T-helper 2 cell treated with Interferon-gamma antibody and Interleukin-4, amounts not matched to agents 5 μg/mL and 100 μg/mL, for 36 hours (primary cell): ENCODE measurements at places on chromosomes 6 and 20.

- H3K27me3 ChIP-seq, result peaks cover 21% of the 10 kb centered on the region
- H3K36me3 ChIP-seq, result peaks cover 6% of the 10 kb centered on the region
Measured at GRCh38 chr20:45404438-45404837, 3.7 kb upstream of the DBNDD2 start.

DNA sequence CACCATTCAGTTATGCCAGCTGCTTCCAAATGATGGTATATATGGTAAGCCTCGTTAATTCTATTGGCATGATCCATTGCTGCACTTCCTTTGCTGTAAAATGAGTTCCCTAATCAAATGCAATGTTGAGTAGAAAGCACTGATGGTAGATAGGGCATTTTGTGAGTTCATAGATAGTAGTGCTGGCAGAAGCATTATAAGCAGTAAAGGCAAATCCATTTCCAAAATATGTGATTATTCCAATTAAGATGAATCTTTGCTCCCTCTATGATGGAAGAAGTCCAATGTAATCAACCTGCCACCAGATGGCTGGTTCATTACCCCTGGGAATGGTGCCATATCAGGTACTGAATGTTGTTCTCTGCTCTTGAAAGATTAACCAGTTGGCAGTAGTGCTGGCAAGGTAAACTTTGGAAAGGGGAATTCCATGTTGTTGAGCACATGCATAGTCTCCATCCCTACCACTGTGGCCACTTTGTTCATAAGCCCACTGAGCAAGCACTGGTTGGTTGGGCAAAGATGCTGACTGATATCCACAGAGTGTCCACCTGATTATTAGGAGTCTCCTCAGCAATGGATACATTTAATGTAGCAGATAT, 5.6 kb upstream of the TBPL1 start:
- H3K36me3 ChIP-seq, result no peaks in the 10 kb centered on the region
- H3K4me3 ChIP-seq, result no peak overlapping the region
- H3K27me3 ChIP-seq, result peaks cover 17% of the 10 kb centered on the region
- peaks cover 8% of the 10 kb centered on the region for H3K4me1 ChIP-seq
- H3K27ac ChIP-seq, result no peak overlapping the region

DNA sequence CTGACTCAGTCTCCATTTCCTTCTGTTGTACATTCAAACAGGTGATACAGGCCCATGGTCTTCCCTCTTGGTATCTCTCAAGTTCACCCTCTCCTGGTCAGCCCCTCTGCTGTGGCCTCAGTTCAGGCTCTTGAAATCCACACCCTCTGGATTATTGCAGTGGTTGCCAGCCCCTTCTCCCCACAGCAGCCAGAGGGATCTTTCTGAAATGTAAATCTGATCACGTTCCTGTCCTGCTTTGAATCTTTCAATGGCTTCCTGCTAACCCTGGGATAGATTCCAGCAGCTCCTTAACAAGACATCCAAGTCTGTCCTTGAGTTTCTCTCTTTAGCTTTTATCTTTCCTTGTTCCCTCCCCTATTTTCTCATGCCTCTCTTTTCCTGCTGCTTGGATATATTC, 22.2 kb downstream of the CHMP4B start:
- H3K4me1 ChIP-seq, result peaks cover 26% of the 10 kb centered on the region
- H3K27ac ChIP-seq, result no peak overlapping the region
- H3K36me3 ChIP-seq, result peaks cover 32% of the 10 kb centered on the region
- no peak for DNase-seq
- H3K4me3 ChIP-seq, result no peak overlapping the region

GRCh38 chr6:107786709-107787588, 37.2 kb downstream of the SCML4 start:
- peak; percentile 17 for DNase-seq
- H3K27ac ChIP-seq, result peak overlapping the region; percentile 76
- peaks cover 44% of the 10 kb centered on the region for H3K4me1 ChIP-seq
- H3K27me3 ChIP-seq, result peaks cover 17% of the 10 kb centered on the region
- peak overlapping the region; percentile 82 for H3K4me3 ChIP-seq

DNA sequence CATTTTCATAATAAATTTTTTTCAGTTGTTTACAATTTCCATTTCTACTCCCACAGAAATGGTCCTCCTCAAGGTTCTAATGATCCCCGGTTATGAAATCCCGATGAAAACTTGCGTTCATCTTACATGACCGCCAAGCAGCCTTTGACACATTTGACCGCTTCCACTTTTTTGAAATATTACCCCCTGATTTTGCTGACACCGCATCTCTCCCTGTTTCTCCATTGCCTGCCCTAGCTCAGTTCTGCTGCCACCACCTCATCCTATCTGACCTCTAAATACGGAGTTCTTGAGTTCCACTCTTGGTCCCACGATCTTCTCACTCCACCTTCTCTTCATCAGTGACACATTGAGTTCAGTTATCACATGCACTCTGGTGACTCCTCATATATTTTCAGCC, 74.1 kb downstream of the SLC35B3 start:
- no peaks in the 10 kb centered on the region for H3K4me1 ChIP-seq
- no peaks in the 10 kb centered on the region for H3K36me3 ChIP-seq
- DNase-seq, result no peak
- no peaks in the 10 kb centered on the region for H3K27me3 ChIP-seq
- H3K4me3 ChIP-seq, result no peak overlapping the region

- H3K4me3 ChIP-seq, result no peak overlapping the region
- no peaks in the 10 kb centered on the region for H3K4me1 ChIP-seq
- no peaks in the 10 kb centered on the region for H3K36me3 ChIP-seq
- DNase-seq, result no peak
- H3K27ac ChIP-seq, result no peak overlapping the region
- peaks cover 40% of the 10 kb centered on the region for H3K27me3 ChIP-seq
Measured at GRCh38 chr6:119517428-119517827, 167.9 kb upstream of the MAN1A1 start.

DNA sequence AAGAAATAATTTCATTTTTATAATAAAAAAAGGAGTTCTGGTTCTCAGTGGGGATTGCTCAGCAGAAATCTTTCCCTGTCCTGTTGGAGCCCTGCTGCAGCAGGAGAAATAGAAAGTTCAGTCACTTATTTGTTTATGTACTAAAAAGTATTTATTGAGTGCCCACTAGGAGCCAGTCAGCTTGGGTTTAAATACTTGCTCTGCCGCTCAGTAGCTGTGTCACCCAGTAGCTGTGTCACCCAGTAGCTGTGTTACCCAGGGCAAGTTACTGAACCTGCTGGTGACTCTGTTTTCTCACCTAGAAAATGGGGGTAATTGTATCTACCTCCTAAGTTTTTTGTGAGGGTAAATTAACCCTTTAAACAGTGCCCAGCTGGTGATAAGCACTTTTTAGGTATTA, 32.9 kb downstream of the FOXF2 start:
- peaks cover 2% of the 10 kb centered on the region for H3K4me1 ChIP-seq
- H3K36me3 ChIP-seq, result no peaks in the 10 kb centered on the region
- H3K4me3 ChIP-seq, result no peak overlapping the region
- peaks cover 13% of the 10 kb centered on the region for H3K27me3 ChIP-seq
- no peak overlapping the region for H3K27ac ChIP-seq
- no peak for DNase-seq

GRCh38 chr20:61161726-61162390, 90.2 kb upstream of the CDH4 start:
- DNase-seq, result no peak
- no peak overlapping the region for H3K4me3 ChIP-seq
- no peaks in the 10 kb centered on the region for H3K36me3 ChIP-seq
- no peaks in the 10 kb centered on the region for H3K4me1 ChIP-seq
- H3K27me3 ChIP-seq, result no peaks in the 10 kb centered on the region
- no peak overlapping the region for H3K27ac ChIP-seq

DNA sequence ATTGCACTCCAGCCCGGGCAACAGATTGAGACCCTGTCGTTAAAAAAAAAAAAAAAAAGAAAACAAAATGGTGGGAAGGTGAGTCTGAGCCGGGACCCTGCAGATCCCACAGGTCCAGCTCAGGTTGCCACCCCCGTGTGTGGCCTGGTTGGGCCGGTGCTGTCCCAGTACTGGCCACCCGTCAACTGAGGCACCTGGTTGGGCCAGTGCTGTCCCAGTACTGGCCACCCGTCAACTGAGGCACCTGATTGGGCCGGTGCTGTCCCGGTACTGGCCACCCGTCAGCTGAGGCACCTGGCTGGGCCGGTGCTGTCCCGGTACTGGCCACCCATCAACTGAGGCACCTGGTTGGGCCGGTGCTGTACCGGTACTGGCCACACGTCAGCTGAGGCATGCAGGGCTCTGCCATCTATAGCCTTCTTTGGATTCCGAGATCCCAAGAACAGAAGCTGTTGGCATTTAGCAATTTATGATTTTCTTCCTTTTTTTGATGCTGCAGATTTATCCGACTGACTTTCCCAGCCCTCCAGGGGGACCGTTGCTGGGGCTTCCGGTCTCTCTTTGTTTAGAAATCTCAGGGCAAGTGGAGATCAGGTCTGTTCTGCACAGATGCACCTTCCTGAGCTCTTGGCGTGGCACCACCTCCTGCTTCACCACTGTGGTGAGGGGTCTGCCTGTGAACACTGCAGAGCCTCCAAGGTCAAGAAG, 113.8 kb downstream of the SYCP2 start:
- no peaks in the 10 kb centered on the region for H3K4me1 ChIP-seq
- no peak overlapping the region for H3K27ac ChIP-seq
- no peak overlapping the region for H3K4me3 ChIP-seq
- H3K36me3 ChIP-seq, result no peaks in the 10 kb centered on the region
- DNase-seq, result no peak
- no peaks in the 10 kb centered on the region for H3K27me3 ChIP-seq

GRCh38 chr6:169291646-169292337, 38.1 kb upstream of the THBS2 start:
- DNase-seq, result no peak
- H3K27me3 ChIP-seq, result no peaks in the 10 kb centered on the region
- H3K4me1 ChIP-seq, result no peaks in the 10 kb centered on the region

GRCh38 chr6:30741789-30742315, 635 bp downstream of the FLOT1 start:
- peaks cover 57% of the 10 kb centered on the region for H3K4me1 ChIP-seq
- no peak for DNase-seq
- peak overlapping the region; percentile 95 for H3K4me3 ChIP-seq
- peak overlapping the region; percentile 78 for H3K27ac ChIP-seq
- H3K27me3 ChIP-seq, result no peaks in the 10 kb centered on the region

- no peak overlapping the region for H3K27ac ChIP-seq
- peaks cover 24% of the 10 kb centered on the region for H3K4me1 ChIP-seq
- H3K4me3 ChIP-seq, result no peak overlapping the region
- DNase-seq, result no peak
- H3K36me3 ChIP-seq, result no peaks in the 10 kb centered on the region
Measured at GRCh38 chr6:149936743-149937142, 5.1 kb upstream of the ULBP2 start.

- peaks cover 23% of the 10 kb centered on the region for H3K36me3 ChIP-seq
- DNase-seq, result no peak
- no peak overlapping the region for H3K27ac ChIP-seq
- no peak overlapping the region for H3K4me3 ChIP-seq
- H3K4me1 ChIP-seq, result peaks cover 25% of the 10 kb centered on the region
- no peaks in the 10 kb centered on the region for H3K27me3 ChIP-seq
Measured at GRCh38 chr20:34622821-34623451, 54.0 kb downstream of the PIGU start.

- H3K4me3 ChIP-seq, result no peak overlapping the region
- H3K4me1 ChIP-seq, result peaks cover 10% of the 10 kb centered on the region
- H3K36me3 ChIP-seq, result peaks cover 3% of the 10 kb centered on the region
- no peak for DNase-seq
- peaks cover 7% of the 10 kb centered on the region for H3K27me3 ChIP-seq
Measured at GRCh38 chr20:25586877-25587276, 1.5 kb upstream of the NINL start.

- no peaks in the 10 kb centered on the region for H3K36me3 ChIP-seq
- no peak for DNase-seq
- peaks cover 3% of the 10 kb centered on the region for H3K27me3 ChIP-seq
- peaks cover 2% of the 10 kb centered on the region for H3K4me1 ChIP-seq
Measured at GRCh38 chr6:15108383-15108715, 137.5 kb upstream of the JARID2 start.

- no peaks in the 10 kb centered on the region for H3K36me3 ChIP-seq
- H3K27ac ChIP-seq, result no peak overlapping the region
- peaks cover 30% of the 10 kb centered on the region for H3K27me3 ChIP-seq
- DNase-seq, result no peak
- H3K4me3 ChIP-seq, result no peak overlapping the region
- peaks cover 14% of the 10 kb centered on the region for H3K4me1 ChIP-seq
Measured at GRCh38 chr6:149851461-149852110, 12.6 kb downstream of the LRP11 start.

DNA sequence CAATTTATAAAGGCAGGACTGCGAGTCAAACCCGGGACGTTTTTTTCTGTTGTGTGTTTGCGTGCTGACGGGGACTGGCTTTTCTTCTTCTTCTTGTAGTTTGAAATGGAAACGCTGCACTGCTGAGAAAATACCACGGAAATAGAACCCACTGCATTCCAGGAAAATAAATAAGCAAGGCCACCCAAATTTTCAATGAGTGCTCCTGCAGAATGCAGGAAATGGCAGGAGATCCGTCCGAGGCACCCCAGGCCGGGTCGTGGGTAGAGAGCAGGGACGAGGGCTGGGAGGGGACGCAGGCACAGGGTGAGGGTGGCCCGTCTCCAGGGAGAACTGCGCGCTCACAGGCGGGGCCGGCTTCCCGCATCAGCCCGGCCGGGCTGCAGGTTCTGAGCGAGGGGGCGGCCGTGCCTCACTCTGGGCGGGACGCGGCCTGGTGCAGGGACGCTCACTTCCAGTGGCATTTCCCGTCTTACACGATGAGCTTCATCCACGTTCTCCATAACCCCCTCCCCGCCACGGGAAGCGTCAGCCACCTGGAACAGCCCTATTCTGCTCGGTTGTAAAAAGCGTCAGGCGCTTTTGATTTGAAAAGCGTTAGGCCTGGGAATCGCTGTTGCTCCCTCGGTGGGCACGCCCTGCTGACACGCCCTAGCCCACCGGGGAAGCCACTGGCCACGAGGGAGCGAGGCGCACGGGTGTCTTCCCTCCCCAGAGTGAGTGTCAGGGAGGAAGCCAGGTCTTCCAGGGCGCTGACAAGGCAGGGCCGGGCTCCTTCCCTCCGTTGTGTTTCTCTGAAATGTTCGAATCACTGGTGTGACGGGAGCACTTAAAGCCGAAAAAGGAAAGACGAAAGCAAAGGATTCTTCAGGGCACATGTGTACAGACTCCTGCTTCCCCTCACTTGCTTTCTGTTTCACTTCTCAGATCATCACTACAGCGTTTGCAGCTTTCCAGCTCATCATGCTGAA, 17.9 kb upstream of the EXOC2 start:
- H3K4me1 ChIP-seq, result peaks cover 40% of the 10 kb centered on the region

- H3K4me3 ChIP-seq, result no peak overlapping the region
- H3K4me1 ChIP-seq, result no peaks in the 10 kb centered on the region
- no peaks in the 10 kb centered on the region for H3K27me3 ChIP-seq
- no peak for DNase-seq
Measured at GRCh38 chr20:61426352-61426751, 174.3 kb downstream of the CDH4 start.

DNA sequence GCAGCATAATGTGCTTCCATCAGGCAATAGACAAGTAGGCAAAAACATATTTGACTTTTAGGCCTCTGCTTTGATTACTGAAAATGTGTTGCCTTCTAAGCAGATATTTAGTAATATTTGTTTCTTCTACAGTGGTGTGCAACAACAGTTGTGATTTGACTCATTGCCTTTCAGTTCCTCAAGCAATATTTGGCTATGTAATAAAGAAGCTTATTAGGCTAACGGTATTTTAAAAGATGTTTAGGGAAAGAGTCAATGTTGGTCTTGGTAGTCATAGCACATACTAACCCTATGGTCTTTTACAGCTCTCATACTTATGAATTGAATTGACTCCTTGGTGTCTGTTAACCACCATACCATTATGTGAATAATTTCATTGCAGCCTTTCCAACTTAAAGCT, 124.1 kb downstream of the GRIK2 start:
- H3K27me3 ChIP-seq, result no peaks in the 10 kb centered on the region
- H3K36me3 ChIP-seq, result no peaks in the 10 kb centered on the region
- no peak overlapping the region for H3K27ac ChIP-seq
- no peaks in the 10 kb centered on the region for H3K4me1 ChIP-seq
- H3K4me3 ChIP-seq, result no peak overlapping the region
- DNase-seq, result no peak

- no peak for DNase-seq
- H3K27ac ChIP-seq, result no peak overlapping the region
- H3K4me1 ChIP-seq, result no peaks in the 10 kb centered on the region
- peaks cover 27% of the 10 kb centered on the region for H3K27me3 ChIP-seq
Measured at GRCh38 chr6:110053395-110054240, 75.5 kb downstream of the GPR6 start.
